Activated CD4-positive, alpha-beta T cell treated with anti-CD3 and anti-CD28 coated beads for 1 hour (primary cell): ENCODE measurements at places on chromosomes 4 and X.
A peak's percentile ranks its signal among the peaks of the same experiment; 100 is the strongest.

GRCh38 chr4:42995343-42995944, 102.9 kb downstream of the GRXCR1 start:
- DNase-seq, result no peak

DNA sequence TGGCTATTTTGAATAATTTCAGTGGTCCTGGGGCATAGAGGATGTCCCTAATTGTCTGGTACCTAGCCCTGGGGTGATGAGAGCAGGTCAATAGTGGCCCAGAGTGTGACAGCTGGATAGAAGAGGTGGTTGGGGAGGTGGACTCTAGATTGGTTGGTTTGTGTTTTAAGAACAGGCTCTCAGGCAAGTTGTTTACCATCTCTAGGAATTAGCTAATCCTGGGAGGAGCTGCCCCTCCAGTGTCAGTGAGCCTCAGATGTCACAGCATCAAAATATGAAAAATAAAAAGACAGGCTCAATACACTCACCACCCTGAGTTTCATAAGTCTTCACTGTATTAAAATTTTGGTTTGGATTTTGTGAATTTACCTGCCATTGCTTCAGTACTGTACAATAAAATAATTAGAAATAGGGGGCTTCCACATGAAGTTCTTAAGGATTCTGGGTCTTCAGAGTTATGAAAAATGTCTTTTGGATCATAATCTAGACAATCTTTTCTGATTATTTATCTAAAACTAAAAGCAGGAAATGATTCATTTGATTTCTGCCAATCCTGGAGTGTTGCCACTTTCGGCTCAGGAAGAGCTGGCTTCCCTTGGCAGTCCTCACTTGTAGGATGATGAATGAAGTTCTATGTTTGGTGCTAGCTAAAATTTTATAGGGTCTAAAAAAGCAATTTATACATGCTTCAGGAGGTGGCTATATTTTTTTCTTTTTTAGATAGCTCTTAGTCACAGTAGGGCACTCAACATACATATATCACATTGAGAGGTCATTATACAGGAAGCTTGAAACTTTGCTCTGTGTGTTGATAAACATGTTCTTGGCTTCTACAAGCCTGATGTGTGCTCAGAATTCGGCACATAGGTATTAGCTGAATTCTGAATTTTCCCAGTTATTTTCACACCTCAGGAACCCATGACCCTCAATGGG, 395.1 kb downstream of the RAB28 start:
- no peak for DNase-seq

DNA sequence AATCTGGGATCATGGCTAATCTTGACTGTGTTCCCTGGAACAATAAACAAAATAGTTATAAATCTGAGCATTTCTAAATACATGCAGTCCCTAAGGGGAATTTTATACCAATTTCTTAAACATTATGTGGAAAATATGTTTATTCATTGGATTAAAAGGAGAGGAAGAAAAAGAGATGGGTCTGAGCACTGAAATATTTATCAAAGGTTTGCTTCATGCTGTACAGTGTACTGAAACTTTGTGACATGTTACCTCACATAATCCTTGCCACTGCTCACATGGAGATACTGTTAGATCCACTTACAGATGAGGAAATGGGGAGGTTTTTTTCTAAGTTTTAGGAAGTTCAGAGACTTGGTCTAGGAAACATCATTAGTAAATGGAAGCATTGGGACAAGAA, 443.6 kb downstream of the SPRY1 start:
- DNase-seq, result no peak

DNA sequence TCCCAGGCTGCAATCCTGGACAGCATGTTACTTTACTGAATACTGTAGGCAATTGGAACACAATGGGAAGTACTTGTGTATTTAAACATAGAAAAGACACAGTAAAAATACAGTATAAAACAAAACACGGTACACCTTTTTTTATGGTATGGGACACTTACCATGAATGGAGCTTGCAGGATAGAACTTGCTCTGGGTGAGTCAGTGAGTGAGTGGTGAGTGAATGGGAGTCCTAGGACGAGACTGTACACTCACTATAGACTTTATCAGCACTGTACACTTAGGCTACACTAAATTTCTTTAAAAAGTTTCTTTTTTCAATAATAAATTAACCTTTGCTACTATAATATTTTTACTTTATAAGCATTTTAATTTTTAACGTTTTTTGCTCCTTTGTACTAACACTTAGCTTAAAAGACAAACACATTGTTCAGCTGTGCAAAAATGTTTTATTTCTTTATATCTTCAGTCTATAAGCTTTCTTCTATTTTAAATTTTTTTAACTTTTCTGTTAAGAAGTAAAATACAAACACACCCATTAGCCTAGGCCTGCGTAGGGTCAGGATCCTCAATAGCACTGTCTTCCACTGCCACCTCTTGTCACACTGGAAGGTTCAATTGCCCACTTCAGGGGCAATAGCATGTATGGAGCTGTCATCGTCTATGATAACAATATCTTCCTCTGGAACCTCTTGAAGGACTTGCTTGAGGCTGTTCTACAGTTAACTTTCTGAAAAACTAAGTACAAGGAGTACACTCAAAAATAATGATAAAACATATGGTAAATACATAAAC, 293.5 kb upstream of the FSTL5 start:
- no peak for DNase-seq

DNA sequence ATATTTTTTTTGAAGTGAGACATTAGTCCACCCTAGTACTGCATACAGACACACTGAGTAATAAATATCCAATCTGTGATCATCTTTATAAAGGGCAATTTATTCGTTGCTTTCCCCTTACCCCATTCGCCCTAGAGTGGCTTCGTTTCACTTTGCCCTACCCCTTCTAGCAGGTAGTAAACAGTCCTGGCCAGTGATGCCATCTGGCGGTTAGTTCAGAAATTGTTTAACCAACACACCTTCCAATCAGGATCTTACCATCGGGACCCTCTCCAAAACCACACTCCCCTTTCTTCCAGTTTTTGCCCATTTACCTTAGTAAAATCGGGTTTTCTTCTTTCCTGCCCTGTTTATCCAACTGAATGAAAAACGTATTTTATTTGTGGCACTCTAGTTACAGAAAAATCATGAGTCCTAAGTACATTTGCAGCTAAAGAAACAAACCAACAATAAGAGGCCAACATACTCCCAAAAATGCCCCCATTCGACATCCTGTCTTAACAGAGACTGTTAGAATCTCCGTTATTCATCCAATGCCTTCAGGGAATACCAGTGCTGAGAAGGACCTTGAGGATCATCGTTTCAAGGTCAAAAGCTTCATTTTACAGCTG, 2.2 kb downstream of the PPA2 start:
- DNase-seq, result peak; percentile 50

GRCh38 chr4:188987011-188987410, 847.8 kb downstream of the TRIML1 start:
- DNase-seq, result no peak

GRCh38 chr4:17323554-17324385, 188.1 kb downstream of the QDPR start:
- no peak for DNase-seq

DNA sequence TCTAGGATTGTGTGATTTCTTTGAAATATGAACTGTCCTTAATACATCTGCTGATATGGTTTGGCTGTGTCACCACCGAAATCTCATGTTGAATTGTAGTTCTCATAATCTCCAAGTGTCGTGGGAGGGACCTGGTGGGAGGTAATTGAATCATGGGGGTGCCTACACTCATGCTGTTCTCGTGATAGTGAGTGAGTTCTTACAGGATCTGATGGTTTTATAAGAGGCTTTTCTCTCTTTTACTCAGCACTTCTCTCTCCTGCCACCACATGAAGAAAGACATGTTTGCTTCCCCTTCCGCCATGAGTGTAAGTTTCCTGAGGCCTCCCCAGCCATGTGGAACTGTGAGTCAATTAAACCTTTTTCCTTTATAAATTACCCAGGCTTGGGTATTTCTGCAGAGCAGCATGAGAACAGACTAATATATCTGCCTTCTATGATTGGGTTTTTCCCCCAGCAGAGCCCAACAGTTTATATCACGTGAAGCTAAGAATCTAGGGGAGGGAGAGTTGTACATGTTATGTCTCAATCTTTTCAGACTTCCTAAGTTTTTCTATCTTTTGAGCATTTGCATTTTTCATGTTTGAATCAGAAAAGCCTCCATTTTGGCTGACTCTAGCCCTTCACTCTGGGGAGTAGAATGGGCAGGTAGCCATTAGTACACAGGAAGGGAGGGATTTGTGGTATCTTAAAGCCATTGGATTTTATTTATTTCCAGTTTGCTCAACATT, 58.9 kb downstream of the PLAC1 start:
- DNase-seq, result no peak

DNA sequence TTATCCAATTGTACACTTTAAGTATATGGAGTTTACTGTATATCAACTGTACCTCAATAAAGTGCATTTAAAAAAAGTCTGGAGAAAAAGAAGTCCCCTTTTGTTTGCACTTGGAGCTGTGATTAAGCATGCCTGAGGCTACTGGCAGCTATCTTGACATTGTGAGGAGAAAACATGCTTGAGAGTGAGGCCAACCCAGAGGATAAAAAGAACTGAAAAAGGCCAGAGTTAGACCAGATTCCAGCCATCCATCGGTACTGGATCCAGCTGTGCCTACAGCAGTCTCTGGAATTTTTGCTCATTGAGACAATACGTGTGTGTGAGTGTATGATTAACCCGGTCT, 57.4 kb downstream of the LGI2 start:
- no peak for DNase-seq

GRCh38 chr4:76897536-76898384, at the start of gene SOWAHB:
TSS of gene SOWAHB (minus strand) at chr4:76898144. CDS start at chr4:76897849, 295 bp downstream.
- DNase-seq, result no peak

GRCh38 chrX:19673375-19674040, 158.2 kb upstream of the MAP3K15 start:
- no peak for DNase-seq

- no peak for DNase-seq
These were observed at the start of gene BTK for GRCh38 chrX:101385795-101386541. TSS of gene BTK (minus strand) at chrX:101386191. CDS start at chrX:101375284, 10,907 bp downstream.

DNA sequence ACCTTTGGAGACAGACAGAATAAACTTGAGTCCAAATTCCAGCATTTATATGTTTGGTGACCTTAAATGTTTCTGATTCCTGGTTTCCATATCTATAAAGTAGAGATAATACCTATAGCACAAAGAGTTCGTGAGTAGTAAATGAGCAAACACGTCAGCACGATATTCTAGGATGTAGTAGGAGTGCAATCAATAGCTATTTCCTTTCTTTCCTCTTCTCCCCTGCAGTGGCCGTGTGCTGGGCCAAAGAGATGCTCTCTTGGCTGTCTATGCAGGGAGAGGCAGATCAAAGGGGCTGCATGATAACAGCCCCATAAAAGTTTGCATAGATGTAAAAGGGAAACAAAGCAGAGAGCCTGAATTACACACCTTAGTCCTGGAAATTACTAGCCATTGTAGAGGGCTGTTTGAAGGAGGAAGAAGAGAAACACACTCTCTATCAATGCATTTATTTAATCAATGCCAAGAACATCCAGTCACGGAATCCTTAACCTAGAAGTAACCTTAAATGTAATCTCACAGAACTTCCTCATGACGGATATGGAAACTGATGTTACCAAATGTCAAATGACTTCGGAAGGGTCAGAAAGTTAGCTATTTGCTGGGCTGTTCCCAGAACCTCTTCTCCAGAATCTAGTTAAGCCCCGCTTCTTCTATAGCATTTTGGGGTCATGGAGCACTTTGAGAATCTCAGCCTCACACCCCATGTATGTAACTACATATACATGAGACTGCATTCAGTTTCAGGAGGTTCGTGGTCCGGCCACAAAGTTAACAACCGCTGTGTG, 35.5 kb upstream of the PLAC8 start:
- no peak for DNase-seq

DNA sequence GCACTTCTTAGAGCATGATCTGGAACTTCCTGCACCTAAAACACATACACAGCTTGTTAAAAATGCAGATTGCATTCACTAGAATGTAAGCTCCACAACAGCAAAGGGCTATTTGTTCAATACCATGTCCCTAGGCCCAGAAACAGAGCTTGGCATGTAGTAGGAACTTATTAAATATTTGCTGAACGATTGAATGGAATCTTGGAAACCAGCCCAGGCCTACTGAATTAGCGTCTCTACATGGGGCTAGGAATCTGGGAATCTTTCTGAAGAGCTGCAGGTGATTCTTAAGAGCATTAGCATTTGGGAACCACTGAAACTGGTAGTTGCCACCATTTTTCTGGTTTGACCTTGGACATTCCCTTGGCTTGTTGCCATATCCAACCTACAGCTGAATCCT, 234.1 kb downstream of the STIM2 start:
- no peak for DNase-seq

DNA sequence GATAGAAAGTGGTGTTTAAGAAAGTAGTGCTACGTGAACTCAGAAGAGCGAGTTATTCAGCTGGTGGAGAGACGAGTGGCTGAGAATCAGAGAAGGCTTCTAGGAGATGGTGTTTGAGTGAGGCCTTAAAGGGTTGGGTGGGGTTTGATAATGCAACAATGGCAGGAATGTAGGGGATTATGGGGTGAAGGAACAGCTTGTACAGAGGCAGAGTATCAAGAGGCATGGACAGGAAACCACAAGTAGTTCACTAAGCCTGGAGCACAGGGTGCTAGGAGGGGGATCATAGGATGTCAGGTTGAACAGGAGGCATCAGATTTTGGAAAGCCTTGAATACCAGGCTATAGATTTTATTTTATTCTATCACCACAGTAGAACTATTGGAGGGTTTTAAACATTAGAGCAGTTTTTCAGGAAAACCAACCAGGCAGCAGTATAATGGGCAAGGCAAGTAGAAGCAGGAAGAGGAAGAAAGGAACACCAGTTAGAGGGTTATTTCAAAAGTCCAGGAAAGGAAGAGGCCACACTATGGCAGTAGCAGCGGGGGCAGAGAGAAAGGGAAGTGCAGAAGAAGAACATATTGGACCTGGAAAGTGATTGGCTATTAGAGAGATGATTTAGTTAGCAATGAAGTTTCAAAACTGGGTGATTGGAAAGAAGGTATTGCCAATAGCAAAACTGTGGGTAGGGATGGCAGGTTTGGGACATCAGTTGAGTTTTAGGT, 99.2 kb downstream of the DOCK11 start:
- DNase-seq, result no peak

GRCh38 chrX:332496-332860, 13.9 kb upstream of the GTPBP6 start:
- DNase-seq, result no peak

GRCh38 chr4:122293374-122294365, 85.1 kb upstream of the ADAD1 start:
- no peak for DNase-seq

- no peak for DNase-seq
These were observed 268.6 kb upstream of the VCX start for GRCh38 chrX:7574325-7574724.

DNA sequence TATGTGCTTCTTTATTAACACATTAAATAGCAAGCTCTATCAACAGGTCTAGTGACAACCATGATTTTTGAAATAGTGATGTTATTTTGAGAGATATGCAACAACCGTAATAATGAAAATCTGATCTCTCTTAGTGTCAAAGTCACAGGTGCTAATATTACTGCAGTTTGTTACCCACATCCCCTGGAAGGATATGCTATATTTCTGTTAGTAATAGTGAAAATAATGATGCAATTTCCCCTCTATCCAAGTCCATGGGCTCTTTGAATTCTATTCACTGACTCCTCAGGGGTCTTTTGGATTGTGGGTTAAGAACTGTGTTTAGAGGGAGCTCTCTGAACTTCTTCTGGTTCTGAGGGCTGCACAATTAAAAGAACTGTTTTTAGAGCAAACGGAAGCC, 3.0 kb upstream of the HSD17B10 start:
- DNase-seq, result no peak
